ENCODE measurements at places on chromosomes 3 and 15.

DNA sequence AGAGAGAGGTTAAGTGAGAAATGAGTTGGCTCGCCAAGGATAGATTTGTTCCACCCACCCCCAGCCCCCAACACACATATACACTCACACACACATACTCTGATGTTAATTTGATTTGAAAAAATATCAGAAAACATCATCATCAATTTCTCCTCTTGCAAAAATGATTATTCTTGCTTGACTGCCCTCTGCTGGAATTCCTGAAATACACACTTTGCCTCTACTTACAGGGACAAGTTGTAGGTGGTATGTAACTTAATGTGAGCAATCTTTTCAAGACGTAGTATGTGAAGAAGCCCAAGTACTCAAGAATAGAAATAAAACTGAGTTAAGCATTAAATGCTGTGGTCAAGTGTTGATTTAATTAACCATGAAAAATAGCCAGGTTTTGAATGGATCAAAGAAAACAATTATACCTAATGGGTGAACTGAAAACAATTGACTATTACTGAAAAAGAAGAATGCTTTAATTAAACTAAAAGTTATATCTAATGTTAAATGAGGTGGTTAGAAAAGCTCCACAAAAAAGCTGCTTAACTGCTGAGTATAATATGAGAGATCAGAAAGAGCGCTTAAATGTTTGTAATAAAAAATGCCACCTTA lies 46.6 kb upstream of the MDFIC2 start:
- DNase-seq: peak; percentile 41

- peak; percentile 48 for DNase-seq
These were observed 2.5 kb upstream of the GPR176 start for GRCh38 chr15:39922462-39923092.

GRCh38 chr3:14803101-14803980 lies 15.4 kb upstream of the FGD5 start:
- peak; percentile 40 for DNase-seq

GRCh38 chr3:15754047-15754446 lies 43.7 kb downstream of the ANKRD28 start:
- DNase-seq: peak; percentile 69
